ENCODE measurements at places on chromosomes 4 and X.

DNA sequence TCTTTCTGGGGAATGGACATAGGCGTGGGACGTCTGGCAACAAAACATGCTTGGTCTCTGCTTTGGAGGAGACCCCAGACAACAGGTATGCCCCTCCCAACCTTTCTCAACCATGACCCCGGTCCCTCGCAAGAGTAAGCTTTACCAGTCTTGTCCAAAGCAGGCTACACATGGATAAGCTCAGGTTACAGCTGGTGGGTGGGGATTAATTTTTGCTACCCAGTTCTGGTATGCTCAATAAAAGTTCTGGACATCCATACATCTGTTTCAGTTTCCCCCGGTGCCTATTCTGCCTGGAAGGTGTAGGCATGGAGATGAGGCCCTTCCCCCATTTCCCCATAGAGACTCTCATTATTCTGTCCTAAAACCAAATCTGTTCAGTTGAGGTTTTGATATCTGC lies 54.5 kb upstream of the NOCT start:
- no peak for DNase-seq

DNA sequence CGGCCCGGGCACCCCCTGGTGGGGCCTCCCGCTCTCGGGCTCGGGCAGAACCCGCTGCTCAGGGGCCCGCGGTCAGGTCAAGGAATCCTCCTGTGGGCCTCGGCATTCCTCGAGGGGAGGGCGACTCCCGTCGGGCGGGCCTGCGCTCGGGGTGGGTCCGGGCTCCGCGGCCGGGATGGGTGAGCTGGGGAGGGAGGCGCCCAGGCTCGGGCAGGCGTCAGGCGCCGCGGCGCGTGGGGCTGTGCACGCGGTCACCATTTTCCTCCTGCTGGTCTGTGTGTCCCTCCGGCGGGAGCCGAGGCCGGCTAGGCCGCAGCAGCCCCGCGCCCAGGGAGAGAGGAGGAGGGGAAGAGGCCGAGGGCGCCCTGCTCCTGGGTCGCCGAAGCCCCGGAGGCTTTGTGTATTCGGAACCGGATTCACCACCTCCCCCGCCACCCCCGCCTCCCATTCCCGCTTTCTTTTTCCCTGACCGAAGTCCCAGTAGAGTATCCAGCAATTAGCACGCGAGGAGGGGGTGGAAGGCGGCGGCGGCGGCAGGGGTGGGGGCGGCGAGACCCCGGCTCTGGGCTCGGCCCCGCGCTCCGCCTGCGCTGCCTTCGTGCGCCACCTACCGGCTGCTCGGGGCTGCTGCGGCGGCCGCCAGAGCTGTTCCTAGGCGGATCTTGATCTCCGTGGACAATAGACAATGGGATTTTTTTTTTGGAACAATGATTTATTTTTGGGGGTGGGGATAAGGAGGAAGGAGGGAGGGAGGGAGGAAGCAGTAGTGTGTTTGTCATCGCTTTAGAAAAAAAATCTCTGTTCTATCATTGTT lies 99.0 kb upstream of the MAML3 start:
- DNase-seq: peak; percentile 56

- DNase-seq: no peak
These were observed 139.4 kb downstream of the EVC2 start for GRCh38 chr4:5568931-5569330.

DNA sequence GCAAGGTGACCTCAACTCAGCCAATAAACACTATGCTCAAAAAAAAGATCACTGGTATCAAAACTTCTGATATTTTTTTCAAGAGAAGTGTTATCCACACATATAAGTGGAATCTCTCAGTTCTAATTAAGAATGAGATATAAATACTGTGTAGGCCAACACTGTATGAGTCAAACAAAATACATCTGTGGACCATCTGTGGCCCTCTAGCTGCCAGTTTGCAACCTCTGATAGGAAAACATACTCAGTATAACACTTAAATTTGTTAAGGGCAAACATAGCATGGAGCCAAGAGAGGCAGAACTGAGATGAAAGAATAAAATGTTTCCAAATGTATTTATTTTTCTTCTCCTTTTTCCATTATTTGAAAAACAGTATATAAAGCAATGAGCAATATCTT lies 377.3 kb downstream of the ARAP2 start:
- DNase-seq: no peak

DNA sequence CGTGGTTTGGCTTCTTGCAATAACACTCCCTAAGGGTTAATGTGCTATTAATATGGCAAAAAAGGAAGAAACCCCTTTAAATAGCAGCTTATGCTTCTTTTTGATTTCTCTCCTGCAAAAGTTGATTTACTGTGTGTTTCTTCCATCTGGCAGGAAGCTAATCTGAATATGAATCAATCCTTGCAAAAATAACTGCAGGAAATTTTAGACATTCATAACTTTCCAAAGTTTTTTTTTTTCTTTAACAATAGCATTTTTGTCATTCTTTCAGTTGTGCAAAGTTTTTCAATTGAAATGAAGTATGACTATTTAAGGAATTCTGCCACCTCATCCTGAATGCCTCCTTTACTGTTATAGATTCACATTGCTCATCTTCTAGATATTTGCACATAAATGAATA lies 115.6 kb downstream of the SPANXA1 start:
- no peak for DNase-seq

GRCh38 chrX:110310000-110310790 lies 7.7 kb downstream of the AMMECR1 start:
- no peak for DNase-seq

GRCh38 chrX:41481264-41482109 lies 34.3 kb downstream of the NYX start:
- peak; percentile 46 for DNase-seq

DNA sequence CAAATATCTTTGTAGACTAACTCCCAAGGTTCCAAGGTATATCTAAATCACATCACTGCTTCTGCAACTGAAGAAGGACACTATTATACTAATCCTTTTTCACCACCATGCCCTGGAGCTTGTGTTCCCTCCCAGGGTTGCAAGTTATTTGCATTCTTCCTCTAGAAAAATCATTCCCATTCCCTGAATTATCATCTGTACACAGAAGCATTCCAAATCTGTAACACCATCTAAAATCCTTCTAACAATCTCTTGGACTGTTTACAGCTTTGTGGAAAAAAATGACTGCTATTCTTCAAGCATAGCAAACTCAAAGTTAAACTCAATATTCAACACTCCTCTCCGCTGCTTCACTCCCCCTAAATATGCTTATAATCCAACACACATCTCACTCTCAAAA lies 1570.8 kb upstream of the ADGRL3 start:
- DNase-seq: peak; percentile 78

DNA sequence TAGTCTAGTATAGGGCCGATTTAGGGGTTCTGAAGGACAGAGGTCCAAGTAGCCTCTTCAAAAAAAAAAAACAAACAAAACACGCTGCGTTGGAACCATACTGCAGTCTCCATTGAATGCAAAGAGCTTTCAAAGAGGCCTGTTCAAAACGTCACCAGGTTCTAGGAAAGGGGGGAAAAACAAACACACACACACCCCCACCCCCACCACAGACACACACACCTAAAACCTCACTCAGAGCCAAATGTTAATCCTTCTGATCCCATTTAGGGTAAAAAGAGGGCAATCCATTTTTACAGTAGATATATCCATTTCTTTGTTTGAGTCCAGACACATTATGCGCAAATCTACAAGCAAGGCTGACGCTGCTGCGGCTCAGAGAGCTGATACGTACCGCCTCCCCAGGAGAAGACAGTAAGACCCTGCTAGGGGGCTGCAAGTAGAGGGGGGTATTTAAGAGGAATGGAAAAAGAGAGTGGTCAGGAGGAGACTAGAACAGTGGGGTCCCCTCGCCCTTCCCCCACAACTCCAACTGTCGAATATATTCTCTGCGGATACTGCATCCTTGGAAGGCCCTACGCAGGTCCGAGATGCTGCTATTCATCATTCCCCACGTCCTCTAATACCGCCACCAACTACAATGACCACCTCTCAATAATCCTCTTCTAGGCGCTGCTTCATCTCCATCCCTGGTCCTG lies 1.3 kb downstream of the NKRF start:
- DNase-seq: no peak

DNA sequence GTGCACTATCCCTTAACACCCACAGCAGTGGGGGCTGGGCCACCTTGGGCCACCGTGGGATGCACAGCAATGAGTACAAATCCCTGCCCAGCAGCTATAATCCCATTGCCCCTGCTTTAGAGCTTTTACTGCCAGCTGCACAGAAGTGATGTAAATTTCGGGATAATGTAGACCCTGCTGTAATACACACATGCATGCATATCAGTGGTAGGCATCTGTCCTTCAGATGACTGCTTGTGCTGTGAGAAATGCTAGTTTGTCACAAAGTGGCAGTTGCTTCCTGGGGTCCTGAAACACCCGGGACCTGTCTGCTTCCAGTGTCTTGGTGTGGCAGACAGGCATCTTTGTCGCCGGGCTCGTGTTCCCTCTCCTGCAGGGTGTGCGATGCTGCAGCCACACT lies 14.1 kb downstream of the NSG1 start:
- no peak for DNase-seq

GRCh38 chrX:108811891-108812290 lies 75.5 kb upstream of the IRS4 start:
- no peak for DNase-seq
